ENCODE measurements at places on chromosomes 1 and 21.

DNA sequence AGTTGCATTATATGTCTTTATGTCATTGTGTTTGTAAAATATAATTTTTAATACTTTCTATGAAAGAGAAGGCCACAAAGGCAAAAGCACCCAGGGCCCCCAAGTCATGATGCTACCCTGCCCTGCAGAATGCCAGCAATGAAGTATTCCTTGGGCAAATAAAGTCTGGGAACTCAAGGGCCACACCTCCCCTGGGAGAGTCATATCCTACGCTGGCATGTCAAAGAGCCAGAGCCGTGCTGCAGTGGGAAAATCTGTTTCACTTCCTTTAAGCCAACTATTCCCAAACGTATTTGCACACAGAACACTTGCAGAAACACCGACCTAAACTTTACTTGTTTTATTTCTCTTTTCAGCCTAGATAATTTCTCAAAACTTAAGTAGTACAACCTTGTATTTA lies 98.4 kb upstream of the KAZN start:
- no peak for DNase-seq

- no peak for DNase-seq
These were observed 45.1 kb downstream of the SCCPDH start for GRCh38 chr1:246769306-246769705.

DNA sequence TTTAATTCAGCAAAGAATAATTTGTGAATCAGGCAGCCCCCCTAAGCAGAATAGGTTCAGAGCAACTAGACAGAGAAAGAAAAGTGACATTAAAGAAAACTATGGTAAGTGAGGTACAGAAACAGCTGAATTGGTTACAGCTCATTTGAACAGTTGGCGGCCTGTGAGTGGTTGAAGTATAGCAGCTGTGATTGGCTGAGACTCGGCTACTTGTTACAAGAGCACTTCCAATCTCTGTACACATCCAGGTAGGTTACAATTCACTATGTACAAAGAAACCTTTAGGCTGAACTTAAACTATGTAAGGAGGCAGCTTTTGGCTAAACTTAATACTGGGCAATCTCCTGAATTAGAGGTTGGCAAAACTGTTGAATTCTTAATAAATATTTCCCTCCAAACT lies 171.1 kb upstream of the LHX8 start:
- no peak for DNase-seq

DNA sequence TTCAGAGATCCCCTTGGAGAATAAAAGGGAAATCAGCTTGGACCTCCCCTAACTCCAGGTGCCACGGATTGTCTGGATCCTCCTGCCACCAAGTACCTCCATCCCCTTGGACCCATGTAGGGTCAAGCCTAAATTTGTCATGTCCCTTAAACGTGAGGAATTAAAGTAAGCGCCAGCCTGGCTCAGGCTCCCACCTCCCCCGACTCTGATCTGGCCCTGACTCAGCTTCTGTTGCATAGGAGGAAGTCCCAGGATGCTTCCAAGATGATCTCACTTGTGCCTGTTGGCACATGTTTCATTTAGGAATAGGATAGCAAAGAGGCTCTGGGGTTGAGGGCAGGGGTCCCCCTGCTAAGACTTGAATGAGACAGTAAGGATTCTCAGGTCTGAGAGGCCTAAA lies 231.9 kb upstream of the JUN start:
- DNase-seq: no peak
